ENCODE measurements at places on chromosomes 11 and 22.

- DNase-seq, result no peak
These were observed 25.4 kb downstream of the RTL6 start for GRCh38 chr22:44472598-44472997.

DNA sequence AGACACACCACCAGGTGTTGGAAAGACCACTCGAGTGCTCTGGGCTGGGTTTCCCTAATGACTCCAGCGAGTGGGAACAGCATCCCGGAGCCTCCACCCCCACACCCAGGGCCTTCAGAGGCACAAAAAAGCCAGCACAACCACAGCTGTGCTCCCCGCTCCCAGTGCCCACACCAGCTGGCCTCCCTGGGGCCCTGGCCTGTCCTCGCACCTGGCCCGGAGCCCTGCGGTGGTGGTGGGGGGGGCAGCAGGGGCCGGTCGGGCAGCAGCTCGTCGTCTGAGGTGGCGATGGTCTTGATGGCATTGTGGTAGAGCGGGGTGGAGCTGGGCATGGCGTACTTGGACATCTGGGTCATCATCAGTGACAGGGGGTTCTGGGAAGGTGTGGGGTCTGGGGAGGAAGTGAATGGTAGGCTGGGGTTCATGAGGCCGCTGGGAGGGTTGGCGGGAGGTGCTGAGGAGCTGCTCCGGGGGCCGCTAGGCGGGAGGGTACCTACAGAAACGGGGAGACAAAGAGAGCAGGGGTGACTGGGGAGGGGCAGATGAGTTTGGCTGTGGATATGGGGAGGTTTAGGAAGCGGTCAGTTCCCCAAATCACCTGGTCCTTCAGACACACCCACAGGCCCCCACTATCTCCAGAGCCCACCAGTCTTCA is 16.1 kb downstream of the CXCR5 start:
- DNase-seq, result no peak

DNA sequence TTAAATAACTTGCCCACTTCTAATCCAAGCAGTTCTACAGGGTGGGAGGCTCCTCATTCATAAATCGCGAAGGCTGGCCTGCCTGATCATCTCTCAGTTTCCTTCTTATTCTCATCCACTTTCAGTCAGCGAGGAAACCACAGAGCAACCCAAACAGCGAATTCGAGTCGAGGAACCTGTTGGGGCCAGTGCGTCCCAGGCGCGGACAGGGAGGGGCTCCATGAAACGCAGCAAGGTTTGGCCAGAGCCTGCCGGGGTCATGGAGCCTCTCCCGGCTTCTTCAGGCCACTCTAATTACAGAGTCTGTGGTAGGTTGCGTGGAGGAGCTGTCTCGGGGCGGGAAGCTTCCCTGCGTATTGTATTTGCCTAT is 741 bp upstream of the NAV2 start:
- DNase-seq, result no peak

GRCh38 chr22:50268655-50269113 is 1.5 kb downstream of the MAPK11 start:
- no peak for DNase-seq

GRCh38 chr22:29625090-29625825 is 21.8 kb downstream of the NF2 start:
- peak; percentile 42 for DNase-seq

- DNase-seq, result no peak
These were observed 378.8 kb downstream of the ETS1 start for GRCh38 chr11:128208329-128209137.

- DNase-seq, result no peak
These were observed 121.8 kb upstream of the PAX6 start for GRCh38 chr11:31932879-31933278.

DNA sequence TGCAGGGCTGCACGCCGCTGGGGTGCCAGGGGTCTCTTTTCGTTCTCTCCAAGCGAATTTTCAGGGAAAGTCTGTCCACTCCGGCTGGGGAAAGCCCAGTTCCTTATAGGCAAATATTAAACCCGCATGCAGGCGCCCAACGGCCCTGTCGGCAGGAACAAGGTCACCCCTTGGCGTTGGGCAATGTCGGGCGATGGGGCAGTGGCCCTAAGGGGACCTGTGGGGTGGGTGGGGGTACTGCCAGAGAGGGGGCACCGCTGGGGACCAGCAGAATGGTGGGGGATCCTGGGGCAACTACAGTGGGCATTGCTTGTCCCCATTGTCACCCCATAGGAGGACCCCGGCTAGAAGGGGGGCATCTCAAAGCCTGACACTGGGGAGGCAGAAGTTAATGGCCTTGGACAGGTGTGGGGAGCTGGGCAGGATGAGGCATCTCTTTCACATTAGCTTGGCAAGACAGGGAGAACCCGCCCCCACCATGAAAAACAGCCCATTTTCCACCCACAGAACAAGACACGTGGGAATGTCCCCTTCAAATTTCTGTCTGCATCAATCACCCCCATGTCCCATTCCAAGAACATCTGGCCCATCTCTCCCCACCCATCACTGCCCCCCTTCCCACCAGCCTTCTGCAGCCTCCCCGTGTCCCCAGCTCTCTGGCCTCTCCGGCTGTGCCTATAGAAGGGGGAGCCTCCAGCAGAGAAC is 5.5 kb upstream of the IGF2 start:
- no peak for DNase-seq

DNA sequence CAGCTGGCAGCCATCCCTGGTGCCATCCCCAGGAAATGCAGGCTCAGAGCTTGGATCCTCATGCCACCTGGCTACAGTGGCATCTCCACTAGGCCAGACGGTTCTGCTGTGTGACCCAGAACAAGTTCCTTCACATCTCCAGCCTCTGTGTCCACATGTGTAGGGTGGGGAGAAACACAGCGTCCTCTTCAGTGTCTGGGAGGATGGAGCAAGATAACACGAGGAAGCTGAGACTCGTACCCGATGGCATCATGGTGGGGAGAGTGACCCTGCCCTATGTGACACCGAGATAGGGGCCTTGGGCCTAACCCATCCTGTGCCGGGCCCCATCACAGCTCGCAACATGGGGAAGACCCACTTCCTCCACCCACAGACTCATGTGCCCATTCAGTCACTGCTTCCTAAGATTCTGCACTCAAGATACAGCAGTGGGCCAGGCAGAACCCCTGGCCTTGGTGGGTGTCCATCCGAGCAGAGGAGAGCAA is 78.5 kb downstream of the MORC2 start:
- DNase-seq, result no peak

GRCh38 chr11:119776031-119776636 is 47.1 kb upstream of the NECTIN1 start:
- no peak for DNase-seq

DNA sequence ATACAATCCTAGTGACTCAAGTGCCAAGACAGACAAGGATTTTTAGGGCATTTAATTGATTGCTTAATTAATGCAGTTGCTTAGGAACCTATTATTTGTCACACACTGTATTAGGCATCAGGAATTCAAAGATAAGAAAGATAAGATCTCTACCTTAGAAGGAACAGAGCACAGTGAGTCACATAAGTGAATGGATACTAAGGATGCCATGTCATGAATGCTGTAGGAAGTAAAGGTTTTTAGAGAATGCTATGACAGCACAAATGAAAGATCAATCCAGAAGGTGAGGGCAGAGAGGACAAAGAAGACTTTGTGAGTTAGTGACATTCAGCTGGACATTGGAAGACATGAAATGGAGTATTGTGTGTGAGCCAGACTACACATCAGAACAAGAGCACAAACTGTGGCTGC is 147.9 kb upstream of the DDI1 start:
- DNase-seq, result no peak

Measured in neuronal stem cell (in vitro differentiated cells).